ENCODE measurements at places on chromosomes 6 and 20.

GRCh38 chr6:100704961-100705360 is 176.2 kb downstream of the ASCC3 start:
- DNase-seq: no peak

GRCh38 chr6:132872923-132873322 is 58.6 kb downstream of the RPS12 start:
- DNase-seq: no peak

GRCh38 chr6:41608443-41609151 is 29.7 kb upstream of the MDFI start:
- no peak for DNase-seq

DNA sequence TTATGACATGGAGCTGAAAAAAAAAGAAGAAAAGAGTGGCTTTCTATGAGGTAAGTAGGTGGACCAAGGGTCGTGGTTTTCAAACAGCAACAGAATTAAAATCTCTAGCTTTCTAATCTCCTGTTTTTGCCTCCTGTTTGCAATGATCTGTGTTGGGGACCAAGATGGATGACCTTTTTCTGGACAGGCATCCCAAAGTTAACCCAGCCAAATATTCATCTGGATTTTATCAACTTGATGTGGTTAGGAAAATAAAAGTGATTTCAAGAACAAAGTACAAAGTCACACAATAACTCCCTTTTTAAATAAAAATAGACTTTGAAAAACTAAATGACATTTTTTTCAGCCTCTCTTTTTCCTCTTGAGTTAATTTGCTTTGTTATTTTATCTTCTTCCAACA is 282.1 kb upstream of the PRDM1 start:
- no peak for DNase-seq

DNA sequence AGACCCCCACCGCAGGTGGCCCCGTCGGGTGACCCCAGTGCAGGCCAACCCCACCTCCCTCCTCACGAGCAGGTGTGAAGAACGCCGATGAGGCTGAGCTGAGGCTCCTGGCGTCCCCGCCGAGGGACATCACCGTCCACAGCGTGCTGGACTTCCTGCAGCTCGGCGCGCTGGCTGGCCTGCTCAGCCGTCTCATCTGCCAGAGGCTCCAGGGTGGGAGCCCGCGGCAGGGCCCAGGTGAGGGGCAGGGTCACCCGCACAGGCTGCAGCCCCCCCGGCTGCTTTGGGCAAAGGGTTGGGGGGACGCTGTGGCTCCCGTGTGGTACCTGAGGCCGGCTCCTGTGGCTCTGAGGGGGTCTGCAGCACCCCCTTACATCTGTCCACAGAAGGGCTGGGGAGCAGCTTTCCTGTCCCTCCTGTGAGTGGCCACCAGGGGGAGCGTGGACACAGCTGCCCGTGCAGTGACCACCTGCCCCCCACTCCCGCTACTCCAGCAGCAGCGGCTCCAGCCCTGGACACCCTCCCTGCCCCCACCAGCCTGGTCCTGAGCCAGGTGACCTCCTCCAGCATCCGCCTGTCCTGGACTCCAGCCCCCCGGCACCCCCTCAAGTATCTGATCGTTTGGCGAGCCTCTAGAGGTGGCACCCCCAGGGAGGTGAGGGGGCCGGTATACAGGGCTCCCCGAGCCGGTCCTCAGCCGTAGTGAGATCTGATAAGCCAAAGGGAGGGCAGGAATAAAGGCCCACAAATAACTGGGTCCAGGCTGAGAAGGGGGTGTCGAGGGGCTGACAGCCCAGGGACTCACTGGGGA is 16.5 kb downstream of the COL20A1 start:
- DNase-seq: no peak

- no peak for DNase-seq
Observed at GRCh38 chr6:125797886-125798444, 7.2 kb downstream of the NCOA7 start.

- DNase-seq: no peak
Observed at GRCh38 chr6:42899871-42900270, 16.0 kb upstream of the PTCRA start.

All from astrocyte (in vitro differentiated cells and primary cell).